ENCODE measurements at places on chromosomes 5 and 9. TPM values are rescaled to one million over a fixed set of nuclear protein-coding genes. Genes with fewer than 3 reads are reported as not detected.

PLAC8L1 gene
- total RNA-seq, result 0.53 TPM

KIAA0825 gene
- 0.51 TPM for total RNA-seq

WNT8A gene
- total RNA-seq, result not detected

HMMR gene
- 1.4 TPM for total RNA-seq

PCDHA9 gene
- under 0.01 TPM for total RNA-seq

SLC27A6 gene
- total RNA-seq, result 0.13 TPM

ACOT12 gene
- not detected for total RNA-seq

Measured in bronchial epithelial cell (primary cell).